ENCODE measurements at places on chromosomes 7 and 10.

- DNase-seq: no peak
Measured at GRCh38 chr10:43340619-43341018, 30.8 kb upstream of the FXYD4 start.

GRCh38 chr7:55545496-55545895 is 26.8 kb downstream of the VOPP1 start:
- DNase-seq: no peak

DNA sequence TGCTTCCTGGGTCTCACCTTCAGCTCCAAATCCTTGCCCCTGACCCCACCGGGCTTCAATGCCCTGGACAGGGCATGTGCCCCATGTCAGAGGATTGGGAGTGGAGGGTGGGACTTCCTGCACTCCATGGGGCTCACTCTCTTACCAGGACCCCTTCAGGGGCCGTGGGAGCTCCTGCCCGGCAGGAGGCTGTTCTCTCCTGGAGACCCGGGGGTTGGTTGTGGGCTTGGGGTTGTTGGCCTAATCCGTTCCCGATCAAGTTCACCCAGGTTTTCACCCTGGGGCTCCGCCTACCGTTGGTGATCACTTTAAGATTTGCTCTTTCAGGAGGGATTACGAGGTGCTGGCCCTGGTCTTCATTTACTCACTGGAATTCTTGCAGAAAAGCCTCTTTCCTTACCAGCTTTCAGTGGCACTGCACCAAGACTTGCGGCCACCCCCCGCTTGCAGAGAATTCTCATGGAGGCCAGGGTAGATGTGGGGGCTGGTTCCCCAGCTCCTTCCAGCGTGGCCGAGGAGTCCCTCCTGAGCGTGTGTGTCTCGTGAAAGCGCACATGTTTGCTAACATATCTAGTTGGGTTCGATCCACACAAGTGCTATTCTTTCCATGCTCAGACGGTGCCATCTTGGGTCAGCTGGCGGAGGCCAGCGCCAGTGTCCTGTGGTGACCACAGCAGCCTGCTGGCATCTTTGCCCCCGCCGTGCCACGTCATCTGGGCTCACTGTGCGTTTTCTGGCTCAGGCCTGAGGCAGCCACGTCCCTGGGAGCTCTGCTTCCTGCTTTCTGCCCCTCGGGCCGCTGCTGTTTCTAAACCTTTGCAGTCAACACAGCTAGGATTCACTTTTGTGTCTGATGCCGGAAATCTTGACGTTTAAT is 15.6 kb downstream of the PWWP2B start:
- no peak for DNase-seq

DNA sequence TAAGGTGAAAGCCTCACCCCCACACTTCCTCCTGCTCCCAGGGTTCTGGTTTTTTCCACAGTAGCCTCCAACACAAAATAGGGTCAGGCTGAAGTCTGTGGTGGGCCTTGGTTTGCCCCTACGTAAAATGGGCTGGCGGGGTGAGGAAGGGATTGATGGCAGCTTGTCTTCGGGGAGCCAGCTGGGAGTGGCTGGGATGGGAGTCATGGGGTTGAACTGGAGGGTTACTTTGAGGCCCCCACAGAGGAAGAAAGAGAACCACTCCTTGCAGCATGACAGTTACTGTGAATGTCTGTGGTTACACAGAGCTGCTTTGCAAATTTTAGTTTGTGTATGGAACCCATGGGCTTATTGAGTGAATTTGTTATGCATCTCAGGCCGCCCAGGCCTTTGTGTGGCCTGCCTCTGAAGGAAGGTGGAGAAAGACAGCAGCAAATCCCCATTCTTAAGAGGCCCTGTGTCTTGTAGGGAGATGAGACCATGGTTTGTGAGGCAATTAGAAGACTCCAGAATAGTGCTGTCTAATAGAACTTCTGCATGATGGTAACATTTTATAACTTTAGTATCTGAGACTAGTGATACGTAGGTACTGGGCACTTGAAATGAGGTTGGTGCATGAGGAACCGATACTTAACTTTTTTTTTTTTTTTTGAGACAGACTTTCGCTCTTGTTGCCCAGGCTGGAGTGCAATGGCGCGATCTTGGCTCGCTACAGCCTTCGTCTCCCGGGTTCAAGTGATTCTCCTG is 8.1 kb downstream of the TRIM8 start:
- no peak for DNase-seq

GRCh38 chr10:4189281-4189680 is 404.3 kb upstream of the KLF6 start:
- DNase-seq: no peak

DNA sequence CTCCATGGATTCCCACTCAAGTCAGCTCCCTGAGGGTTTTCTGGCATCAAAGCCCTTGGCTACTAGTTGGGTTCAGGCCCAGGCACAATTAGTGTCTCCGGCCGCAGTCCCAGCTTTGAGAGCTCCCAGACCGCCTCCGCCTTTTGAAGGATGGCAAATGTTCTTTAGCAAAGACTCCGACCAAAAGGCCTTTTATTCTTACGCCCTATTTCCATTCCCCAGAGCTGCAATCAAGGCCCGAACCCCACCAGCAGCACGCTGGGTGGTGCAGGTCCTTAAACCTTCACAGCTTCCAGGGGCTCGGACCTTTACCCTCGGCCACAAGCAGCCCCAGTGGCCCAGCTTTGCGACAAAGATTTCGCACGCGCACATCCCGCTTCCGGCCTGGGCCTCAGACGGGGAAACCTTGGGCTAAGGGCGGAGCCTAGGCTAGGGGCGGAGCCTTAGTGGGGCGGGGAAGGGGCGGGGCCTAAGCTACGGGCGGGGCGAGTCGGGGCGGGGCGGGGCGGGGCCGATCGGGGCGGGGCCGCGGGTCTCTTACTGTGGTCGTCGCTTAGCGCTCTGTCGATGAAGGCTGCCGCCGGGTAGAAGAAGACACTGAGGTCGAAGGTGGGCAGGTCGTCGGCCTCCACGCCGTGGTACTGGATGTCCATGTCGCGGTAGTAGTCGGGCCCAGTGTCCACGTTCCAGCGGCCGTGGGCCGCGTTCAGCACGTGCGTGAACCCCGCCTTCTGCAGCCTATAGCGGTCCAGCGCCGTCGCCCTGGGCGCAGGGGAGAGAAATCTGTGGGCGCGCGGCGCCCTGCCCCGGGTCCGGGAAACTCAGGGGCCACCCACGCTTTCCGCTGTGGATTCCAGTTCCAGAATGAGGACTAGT is 68.0 kb upstream of the SAMD8 start:
- no peak for DNase-seq

DNA sequence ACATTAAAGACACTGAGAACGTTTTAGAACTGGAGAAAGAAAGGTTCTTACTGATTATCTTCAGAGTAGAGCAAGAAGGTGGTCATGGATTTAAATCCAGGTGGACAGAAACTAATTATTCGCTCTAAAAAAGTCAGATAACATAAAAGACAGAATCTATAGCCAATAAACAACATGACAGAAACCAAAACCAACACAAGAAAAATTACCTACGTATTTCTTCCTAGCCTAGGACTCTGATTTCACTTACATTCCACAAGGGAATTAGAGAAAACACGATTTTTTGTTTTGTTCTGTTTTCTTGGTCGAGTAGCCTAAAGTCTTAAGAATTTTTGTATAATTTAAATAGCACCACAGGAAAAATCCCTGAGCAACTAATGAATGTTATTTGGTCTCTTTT is 15.1 kb downstream of the CPA1 start:
- DNase-seq: no peak

GRCh38 chr10:70596860-70597809 is 5.4 kb downstream of the PRF1 start:
- no peak for DNase-seq

GRCh38 chr7:19353180-19353579 is 208.0 kb upstream of the FERD3L start:
- DNase-seq: no peak

- DNase-seq: no peak
Measured at GRCh38 chr10:113020475-113020753, 70.4 kb downstream of the TCF7L2 start.

DNA sequence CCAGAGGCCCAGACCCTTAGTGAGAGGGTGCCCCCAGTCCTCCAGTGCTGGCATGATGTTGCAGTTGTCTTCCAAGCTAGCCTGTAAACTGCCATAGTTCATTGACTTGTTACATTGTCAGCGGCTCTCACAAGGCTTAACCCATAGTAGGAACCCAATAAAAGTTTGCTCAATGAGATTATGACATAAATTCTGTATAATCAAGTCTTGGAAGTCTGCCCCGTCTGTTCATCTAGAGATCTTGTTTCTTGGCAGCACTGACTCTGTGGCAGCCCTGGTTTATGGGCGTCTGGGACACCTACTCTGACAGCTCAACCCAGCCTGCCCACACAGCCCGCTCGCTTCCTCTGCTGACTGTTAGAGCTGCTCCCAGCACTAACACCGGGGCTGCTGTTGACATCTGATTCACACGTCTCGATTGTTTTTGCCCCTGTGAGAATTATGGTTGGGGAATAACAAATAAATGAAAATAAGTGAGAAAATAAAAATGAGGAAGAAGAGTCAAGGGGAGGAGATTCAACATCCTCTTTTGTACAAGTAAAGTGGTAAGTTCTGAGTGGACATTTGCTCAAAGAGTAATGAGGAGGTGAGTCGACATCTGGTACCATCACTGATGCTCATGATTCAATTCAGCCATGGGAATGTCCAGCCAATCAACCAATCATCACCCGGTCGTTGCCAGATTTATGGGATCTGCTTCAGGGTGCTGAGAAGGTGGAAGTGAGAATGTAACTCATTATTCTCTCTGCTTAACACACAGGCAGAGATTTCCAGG is 160.8 kb downstream of the SPAG6 start:
- DNase-seq: no peak

DNA sequence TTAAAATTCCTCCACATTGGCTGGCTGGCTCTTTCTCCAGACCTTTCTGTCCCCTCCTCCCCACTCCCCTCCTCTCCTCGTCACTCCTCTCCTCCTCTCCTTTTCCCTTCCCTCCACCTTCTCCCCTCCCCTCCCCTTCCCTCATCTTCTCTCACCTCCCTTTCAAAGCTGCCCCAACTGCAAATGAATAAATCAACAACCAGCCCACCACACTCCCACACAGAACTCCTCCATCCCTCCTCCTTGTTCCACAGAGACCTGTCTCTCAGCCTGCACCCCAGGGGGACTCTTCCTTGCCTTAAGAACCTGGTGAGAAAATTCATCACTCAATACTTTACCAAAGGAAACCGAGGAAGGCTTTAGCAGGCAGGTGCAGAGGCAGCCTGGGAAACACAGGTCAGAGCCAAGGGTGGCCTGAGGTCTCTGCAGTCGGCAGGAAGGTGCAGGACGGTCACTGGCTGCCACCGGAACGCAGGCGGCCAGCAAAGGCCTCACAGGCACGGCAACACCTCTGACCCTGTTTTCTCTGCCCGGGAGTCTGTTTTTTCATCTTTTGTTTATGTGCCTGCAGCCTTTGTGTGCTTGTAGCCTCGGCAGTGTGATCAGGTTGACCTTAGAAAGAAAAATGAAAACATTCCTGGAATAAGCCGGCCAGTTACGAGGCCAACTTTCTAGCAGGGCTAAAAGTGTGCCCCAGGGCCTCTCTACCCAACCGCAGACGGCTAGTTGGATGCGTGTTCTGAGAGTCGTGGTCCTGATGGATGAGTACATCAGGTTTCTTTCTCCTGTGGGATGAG is 207.6 kb upstream of the KLF6 start:
- DNase-seq: no peak

DNA sequence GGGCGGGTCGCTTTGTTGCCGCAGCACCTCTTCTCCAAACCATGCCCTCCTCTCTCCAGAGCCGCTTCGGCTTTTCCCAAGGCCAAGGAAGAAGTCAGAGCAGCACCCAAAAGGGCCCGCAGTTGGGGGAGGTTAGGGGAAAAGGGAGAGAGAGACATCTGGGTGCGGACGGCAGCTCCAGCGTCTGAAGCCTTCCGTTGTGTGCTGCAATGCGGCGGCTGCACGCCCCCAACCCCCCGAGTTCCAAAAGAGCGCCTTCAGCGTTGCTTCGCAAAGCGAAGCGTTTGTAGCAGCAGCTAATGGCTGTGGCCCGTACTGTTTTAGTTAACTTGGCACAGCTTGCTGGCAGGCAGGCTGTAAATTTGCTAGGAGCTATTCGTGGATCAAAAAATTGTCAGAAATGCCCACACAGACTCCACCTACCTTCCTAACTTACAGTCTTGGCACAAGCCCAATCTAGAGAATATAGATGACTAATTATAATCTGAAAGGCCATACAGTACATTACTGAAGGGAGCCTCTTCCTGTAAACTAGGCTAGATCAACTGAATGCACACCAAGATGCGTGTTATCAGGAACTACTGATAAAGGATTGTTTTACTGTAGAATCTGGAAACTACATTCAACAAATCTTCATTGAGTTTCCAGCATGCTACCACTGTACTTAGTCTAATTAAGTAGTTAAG is 1.1 kb upstream of the KBTBD2 start:
- no peak for DNase-seq

- no peak for DNase-seq
Measured at GRCh38 chr7:293681-294439, 3.9 kb downstream of the FOXL3 start.

- DNase-seq: no peak
Measured at GRCh38 chr7:31785101-31785500, 98.1 kb downstream of the PPP1R17 start.

GRCh38 chr7:29865526-29865925 is 59.2 kb downstream of the WIPF3 start:
- DNase-seq: no peak

GRCh38 chr10:2681891-2682290 is 385.5 kb upstream of the PFKP start:
- DNase-seq: no peak

- DNase-seq: no peak
Measured at GRCh38 chr10:100656454-100656853, 88.9 kb upstream of the PAX2 start.

DNA sequence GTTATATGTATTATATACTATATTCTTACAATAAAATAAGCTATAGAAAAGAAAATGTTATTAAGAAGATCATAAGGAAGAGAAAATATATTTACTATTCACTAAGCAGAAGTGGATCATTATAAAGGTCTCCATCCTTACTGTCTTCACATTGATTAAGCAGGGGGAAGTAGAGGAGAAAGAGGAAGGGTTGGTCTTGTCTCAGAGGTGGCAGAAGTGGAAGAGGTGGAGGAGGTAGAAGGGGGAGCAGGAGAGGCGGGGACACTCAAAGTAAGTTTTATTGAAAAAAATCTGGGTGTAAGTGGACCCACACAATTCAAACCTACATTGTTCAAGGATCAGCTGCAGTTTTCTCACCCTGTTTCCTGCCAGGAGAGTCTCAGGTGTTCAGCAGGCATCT is 28.9 kb upstream of the ERCC6 start:
- DNase-seq: no peak

- no peak for DNase-seq
Measured at GRCh38 chr10:100888957-100889356, 23.8 kb upstream of the SLF2 start.
